Inflammatory macrophage treated with lipopolysaccharide for 1 hour (primary cell): ENCODE measurements at places on chromosomes 7 and 10.

DNA sequence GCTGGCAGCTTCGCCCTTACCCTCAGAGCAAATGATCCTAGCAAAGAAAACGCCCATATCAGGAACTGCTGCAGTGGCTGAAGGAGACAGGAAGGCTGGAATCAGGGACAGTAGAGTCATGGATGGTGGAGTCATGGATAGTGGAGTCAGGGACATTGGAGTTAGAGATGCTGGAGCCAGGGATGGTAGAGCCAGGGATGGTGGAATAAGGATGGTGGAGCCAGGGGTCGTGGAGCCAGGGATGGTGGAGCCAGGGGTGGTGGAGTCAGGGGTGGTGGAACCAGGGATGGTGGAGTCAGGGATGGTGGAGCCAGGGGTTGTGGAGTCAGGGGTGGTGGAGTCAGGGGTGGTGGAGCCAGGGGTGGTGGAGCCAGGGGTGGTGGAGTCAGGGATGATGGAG is 31.3 kb downstream of the C10orf105 start:
- no peak for DNase-seq

- peak; percentile 14 for DNase-seq
Measured at GRCh38 chr7:149753375-149754233, 19.8 kb downstream of the ZNF467 start.

GRCh38 chr7:132871419-132871818 is 210.5 kb downstream of the CHCHD3 start:
- DNase-seq, result no peak

DNA sequence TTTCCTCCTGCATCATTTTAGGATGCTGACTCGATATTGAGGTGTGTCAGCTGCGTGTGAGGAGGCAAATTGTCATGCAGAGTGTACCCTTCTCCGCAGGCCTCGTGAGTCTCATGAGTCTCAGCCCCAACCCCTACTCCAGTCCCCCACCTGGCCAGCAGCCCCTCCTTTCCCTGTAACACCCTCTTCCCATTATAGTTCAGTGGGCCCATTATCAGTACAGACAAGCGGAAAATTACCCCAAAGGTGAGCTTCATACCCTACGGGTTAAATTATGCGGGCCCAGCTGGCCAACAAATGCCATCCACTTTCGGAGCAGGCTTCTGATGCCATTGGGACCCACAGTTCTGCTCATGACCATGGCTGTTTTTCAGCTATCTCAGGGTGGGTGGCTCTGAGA is 25.2 kb downstream of the SFTPD start:
- DNase-seq, result no peak

GRCh38 chr10:11898372-11899066 is 75.4 kb downstream of the PROSER2 start:
- DNase-seq, result no peak

- no peak for DNase-seq
Measured at GRCh38 chr10:100696477-100696901, 48.9 kb upstream of the PAX2 start.

DNA sequence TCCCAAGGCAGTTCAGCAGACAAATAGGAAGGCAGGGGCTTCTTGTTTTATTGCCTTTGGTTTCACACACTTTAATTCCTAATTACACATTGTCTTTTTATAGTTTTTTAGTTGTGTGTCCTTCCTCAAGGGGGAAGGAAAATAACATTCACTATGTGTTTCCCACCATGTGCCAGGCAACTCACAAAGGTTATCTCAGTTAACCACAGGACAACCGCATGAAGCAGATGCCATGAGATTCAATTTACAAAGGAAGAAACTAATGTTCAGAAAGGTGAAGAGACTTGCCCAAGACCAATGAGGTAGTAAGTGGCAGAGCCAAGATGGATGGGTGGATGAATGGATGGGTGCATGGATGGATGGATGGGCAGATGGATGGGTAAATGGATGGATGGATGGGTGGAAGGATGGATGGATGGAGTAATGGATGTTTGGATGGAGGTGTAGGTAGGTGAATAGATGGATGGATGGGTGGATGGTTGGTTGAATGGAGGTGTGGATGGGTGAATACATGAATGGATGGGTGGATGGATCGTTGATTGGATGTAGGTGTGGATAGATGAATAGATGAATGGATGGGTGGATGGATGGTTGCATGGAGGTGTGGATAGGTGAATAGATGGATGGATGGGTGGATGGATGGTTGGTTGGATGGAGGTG is 77.9 kb downstream of the ARHGAP22 start:
- no peak for DNase-seq

GRCh38 chr10:125475815-125476214 is 207.1 kb downstream of the TEX36 start:
- no peak for DNase-seq

DNA sequence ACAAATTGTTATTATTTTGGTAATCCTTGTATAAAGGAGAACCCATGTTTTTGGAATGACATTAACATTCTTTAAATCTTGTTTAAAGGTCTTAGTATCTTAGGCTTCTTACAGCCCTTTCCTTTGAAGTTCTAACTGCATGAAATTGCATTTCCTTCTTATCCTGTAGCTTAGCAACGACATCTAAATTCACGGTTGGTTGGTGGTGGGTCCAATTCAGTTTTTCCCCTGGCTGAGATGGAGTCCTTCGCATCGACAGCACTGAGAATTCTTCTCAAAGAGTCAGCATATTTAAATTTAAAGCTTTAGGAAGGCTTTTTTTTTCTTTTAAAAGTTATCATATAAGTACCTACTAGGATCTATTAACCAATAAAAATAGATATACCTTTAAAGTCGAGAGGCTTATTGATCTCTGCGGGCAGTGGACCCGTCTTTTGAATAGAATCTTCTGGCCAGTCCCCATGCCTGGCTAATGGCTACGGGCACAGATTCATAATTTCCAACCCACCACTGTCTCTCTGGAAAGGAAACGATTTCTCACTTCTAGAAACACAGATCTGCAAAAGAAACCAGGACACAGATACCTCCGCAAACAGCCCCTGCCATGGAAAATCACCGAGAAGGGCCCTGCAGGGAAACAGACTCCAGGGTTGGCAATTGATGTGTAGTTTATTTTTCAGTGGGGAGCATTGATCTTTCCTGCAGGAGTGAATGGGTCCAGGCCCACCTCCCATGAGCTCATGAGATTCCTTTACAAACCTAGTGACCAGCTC is 63.4 kb downstream of the RAMP3 start:
- no peak for DNase-seq

DNA sequence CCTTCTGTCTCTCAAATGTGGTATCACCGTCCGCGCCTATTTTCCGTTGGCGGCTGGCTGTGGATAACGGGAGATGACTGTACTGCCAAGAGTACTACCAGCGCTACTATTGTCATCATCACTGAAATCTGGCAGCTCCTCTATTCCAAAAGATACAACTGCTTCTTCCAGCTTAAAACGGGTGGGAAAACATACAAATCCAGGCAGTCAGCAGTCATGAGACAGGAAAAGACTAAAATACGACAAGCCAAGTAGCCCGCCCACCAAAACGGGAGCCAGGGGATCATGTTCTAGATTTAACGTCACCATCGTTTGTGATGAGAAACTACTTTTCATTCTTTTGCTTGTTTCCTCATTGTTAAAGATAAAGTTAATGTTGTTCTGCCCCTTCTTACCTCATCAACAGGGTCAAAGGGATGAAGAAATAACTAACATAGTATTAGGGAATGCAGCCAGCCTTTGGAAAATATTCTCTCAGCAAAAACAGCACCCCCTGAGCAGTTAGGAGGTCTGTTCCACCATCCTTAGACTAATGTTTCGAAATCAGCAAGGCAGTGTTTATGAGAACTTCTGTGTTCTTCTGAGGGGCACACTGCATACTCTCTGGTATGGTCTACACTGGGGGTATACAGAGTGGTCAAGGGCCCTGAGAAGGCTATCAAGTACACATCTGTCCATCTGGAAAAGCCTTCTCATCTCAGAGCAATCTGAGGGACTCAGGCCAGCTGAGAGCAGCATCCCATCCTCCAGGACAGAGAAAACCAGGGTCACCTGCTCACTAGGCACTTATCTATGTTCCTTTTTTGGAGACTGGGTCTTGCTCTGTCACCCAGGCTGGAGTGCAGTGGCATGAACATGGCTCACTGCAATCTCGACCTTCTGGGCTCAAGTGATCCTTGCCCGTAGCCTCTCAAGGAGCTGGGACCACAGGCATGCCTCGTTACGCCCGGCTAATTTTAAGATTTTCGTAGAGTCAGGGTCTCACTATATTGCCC is 47.5 kb downstream of the GNA12 start:
- DNase-seq, result no peak

DNA sequence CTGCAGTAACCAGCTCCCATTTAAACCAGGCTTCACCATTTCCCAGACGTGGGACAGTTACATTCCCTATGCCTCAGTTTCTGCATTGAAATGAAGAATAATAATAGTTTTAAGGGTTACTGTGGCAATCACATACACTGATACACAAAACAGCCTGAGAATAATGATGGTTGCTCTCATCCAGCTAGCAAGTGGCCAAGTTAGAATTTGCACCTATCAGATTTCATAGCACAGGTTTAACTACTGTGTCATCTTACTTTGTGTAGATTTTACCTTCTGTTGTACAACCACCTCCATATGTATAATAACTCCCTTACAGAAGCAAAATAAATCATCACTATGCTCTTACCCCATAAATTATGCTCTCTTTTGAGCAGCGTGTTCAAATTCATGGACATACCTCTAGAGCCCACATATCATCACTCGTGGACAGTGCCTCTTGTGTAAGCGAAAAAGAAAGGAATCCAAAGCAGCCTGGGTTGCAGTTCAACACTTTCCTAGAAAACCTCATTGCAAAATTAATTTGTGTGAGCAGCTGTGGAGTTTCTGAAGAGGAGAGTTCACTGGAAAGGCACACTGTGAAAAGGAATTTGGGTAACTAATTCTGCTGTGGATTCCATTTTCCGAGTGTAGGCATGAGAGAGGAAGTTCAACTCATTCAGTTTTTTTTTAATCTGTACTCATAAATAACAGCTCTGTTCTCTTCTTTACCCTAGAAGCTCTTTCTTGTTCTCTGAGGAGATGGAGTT is 492.5 kb downstream of the ARL4A start:
- no peak for DNase-seq

DNA sequence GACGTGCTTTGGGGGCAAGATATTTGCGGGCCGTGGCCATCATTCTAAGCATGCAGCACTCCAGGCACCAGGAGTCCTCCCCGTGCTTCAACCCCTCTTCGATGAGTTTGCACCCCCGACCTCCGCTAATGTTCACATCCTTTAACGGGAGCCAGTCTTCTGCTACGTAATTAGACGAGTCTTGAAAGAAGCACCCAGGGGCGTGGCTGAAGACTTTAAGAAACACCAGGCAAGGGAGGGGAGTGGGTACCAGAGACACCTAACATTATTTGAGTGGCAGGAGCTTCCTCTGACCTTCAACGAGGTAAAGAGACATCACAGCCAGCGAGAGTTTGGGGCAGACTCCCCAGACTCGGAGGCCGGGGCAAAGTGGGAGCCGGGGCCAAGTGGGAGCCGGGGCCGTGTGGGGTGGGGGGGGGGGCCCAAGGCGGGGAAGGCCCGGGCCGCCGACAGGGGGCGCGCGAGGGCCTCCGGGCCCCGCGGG is 31.1 kb upstream of the TOMM7 start:
- no peak for DNase-seq

DNA sequence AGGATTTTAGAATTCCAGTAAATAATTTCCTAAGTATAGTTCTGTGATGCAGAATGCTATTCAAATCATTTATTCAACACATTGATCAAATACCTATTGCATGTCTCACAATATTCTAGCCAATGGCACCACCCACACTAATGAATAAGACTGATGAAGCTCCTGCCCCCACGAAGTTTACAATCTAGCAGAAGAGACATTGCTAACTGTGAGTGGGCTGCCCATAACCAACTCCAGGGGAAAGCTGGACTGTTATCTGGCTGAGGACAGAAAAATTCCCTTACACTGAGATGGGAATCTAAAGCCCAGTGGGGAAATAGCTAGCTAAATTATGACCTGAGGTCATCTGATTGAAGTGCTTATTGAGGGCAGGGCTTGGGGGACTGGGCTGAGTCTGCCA is 128.8 kb upstream of the LYZL2 start:
- DNase-seq, result no peak

DNA sequence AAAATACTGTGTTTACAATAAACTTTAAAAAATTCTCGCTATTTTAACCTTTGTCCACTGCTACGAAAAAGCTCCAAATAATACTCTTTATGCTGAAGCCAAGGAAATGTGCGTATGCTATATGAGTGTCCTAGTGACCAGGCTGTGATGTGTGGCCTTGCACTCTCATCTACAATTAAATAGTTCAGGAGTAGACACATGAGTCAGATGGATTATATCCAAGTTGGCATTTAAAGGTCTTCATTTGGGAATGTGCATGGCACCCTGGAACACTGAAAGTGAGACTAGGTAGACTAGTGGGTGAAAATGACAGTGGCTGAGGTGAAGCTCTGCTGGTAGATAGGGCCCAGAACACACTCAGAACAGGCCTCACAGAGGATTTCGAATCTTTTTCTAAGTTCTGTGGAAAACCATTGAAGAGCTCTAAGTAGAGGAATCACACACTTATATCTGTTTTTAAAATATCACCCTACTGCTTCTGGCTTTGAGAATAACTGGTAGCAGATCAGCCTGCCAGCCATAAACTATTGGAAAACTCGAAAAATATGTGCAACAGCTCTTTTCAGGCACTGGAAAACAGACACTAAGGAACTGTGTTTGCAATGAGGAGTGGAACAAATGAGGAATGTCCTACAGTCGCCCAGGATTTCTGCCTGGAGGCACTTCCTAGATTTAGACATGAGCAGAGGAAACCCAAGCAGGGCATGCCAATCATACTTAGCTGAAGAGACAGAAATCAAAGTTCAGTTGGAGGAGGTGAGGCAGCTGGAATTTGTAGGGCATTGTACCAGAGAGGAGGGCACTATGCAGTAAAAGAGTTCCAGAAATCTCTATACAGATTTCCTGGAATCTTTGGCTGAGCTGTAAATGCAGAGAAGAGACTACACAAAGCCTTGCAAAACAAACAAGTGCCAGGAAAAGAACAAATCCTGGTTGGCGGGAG is 603.8 kb upstream of the LRRTM3 start:
- DNase-seq, result no peak

DNA sequence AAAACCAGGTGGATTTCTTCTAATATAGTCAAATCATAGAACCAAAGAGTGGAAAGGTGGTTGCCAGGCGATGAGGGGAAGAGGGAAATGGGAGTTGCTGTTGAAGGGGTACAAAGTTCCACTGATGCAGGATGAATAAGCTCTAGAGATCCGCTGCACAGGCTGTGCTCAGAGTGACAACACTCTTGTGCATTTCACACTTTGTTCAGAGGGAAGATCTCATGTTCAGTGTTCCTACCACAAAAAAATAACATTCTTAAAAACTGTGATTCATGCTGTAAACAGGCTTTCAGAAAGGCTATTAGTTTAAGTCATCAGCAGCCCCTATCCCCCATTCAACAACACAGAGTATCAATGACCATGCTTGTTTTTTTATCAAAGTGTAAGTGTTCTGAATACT is 213.8 kb downstream of the COBL start:
- no peak for DNase-seq

DNA sequence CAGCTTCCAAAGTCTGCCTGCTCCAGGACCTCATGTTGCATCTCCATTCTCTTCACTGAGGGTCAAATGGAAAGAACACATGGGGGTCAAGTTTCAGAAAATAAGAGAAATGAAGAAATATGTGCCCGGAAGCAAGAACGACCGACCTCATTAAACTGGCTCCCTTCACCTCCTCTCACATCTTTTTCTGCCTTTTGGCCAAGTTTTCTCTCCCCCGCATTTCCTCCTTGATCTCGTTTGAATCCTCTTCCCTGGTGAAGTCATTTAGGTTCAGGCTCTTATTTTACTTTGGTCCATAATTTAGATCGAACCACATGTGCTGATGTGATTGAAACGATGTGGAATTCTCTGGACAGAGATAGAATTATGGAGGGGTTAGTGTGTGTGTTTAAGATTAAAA is 44.2 kb downstream of the EGFR start:
- no peak for DNase-seq

- DNase-seq, result no peak
Measured at GRCh38 chr7:12607134-12607533, 36.6 kb downstream of the SCIN start.
